ENCODE measurements at places on chromosomes 7 and 10.

- no peak for DNase-seq
Measured at GRCh38 chr10:88392222-88392621, 190.9 kb downstream of the RNLS start.

- peak; percentile 49 for DNase-seq
Measured at GRCh38 chr7:131959106-131959812, 402.8 kb upstream of the PODXL start.

- DNase-seq = no peak
Measured at GRCh38 chr7:2689343-2689847, 1.4 kb downstream of the AMZ1 start.

DNA sequence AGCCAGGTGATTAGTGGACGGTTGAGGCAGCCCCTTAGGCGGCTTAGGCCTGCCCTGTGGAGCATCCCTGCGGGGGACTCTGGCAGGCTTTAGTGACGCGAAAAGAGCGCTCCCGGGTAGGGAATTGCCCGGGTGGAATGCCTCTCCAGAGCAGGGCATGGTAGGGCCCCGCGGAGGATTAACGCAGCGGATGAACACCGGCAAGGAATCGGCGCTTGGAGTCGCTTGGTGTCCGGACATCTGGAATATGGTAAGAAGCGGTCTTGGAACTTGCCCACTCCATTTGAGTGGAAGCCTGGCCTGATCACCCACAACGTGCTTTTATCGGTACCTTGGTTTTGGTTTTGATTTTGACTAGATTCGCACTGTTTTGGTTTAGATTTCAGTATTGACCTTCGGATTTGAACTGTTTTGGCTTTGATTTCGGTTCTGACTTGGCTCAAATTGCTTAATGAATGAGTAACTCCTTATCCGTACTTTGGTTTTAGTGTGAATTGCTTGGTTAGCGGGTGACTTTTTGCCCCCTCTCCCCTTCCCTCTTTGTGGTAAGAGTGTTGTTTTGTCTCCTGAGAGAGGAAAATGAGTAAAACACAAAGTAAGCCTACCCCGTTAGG, 24.2 kb upstream of the CHST3 start:
- no peak for DNase-seq

DNA sequence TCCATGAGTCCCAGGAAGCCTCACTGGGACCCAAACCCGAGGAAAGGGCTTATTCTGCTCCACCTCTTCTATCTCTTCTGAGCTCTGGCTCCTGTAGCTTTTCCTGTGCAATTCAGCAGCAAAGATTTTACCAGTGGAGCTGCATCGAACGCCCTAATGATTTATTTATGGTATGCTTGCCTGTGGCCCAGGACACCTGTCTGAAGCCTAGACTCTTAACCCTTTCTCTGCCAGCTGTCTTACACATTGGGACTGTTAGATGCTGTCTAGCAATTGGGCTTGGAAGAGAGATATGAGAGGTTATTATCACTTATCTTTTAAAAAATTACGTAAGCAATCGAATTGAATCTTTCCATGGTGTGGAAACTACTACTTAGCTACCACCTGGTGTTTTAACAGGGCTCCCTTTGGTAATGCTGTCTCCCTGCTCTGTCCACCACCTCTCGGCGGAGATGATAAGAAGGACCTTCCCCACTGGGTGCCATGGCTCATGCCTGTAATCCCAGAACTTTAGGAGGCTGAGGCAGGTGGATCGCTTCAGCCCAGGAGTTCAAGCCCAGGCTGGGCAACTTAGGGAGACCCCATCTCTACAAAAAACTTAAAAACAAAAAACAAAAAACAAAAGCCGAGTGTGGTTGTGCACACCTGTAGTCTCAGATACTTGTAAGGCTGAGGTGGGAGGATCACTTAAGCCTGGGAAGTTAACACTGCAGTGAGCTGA, 8.8 kb downstream of the ACSL5 start:
- no peak for DNase-seq

DNA sequence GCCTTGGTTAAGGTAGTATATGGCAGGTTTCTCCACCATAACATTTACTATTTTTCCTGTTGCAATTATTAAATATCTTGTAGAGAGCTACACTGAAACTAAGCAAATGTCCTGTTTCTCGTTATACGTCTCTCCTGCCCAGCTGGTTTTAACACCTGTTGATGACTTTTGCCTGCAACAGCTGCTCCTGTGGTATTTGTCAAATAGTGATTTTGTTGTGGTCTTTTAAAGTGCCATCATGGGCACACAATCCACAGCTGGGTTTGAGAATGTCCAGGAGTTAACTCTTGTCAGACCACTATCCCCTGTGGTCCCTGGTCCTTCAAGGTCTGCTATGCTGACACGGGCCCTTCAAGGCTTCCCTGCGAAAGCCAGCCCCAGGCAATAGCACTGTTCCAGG, 24.9 kb upstream of the SEC61G start:
- no peak for DNase-seq

DNA sequence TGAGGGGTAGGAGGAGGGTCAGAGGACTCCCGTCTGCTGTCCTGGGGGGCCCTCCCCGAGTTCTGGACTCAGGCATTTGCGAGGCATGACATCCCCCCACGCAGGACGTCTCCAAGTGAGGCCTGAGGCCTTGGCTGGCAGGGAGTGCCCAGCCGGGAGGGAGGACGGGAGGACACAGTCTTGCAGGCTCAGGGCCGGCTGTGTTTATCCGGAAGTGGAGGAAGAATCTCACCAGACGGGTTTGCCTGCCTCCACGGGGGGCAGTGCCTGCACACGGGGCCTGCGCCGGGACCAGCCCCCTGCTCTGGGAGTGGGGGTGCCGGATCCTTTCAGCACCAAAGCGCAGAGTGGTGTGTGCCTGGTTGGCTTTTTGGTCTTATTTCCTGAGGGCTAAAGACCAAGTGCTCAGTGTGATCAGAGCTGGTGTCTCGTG, 10.9 kb downstream of the PWWP2B start:
- no peak for DNase-seq
